ENCODE measurements at places on chromosomes 3 and 15.

GRCh38 chr3:85355572-85355971 lies 396.8 kb downstream of the CADM2 start:
- DNase-seq, result no peak

DNA sequence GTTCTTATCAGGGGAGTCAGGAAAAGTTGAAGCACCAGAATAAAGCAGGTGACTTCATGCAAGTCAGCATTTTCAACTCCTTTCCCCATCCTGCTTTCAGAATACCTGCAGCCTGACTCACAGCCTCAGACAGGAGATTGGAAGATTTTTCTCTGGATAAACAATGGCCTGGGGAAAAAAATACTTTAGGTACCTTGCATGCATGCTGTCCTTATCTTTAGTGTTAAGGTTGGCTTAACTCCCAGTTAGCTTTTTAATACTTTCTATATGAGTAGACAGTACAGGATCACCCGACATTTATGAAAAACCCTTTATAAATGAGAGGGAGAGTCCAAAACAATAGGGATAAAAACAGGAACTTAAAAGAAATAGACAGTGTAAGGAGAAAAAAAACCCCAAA lies 53.6 kb downstream of the PAK2 start:
- DNase-seq, result no peak

- DNase-seq, result no peak
Measured at GRCh38 chr3:178100908-178101307, 435.3 kb upstream of the KCNMB2 start.

- DNase-seq, result no peak
Measured at GRCh38 chr3:105274536-105274935, 92.2 kb upstream of the ALCAM start.

DNA sequence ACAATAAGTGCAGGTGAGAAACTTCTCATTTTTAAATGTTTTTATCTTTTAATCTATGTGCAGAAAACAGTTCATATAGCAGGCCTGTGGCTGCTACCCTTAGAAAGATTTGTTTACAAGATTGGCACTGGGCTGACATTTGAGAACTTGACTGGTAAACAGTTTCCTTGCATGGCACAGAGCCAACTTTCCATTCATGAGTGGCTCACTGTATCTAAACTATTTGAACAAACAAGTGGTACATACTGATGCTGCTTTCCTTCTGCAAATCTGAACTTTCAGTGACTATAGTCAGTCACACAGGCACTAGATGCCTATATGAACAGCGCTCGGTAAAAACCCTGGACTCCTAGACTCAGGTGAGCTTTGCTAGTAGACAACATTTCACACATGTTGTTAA lies 6.3 kb upstream of the GTPBP8 start:
- no peak for DNase-seq

GRCh38 chr3:95939235-95939809 lies 875.1 kb upstream of the EPHA6 start:
- DNase-seq, result no peak

DNA sequence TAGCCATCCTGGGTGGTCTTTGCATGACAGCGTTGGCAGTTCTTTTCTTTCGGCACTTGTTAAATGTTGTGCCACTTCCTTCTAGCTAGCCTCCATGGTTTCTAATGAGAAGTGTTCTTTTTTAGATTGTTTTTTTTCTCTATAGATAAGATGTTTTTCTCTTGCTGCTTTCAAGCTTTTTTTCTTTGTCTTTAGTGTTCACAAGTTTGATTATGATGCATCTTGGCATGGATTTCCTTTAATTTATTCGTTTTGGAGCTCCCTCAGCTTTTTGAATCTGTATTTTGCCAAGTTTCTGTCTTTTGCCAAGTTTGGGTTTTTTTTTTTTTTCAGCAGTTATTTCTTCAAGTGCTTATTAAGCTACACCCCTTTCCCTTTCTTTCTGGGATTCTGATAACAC lies 53.1 kb downstream of the TM2D3 start:
- DNase-seq, result no peak

- DNase-seq, result peak; percentile 70
Measured at GRCh38 chr15:70508561-70509281, 254.6 kb downstream of the UACA start.

- no peak for DNase-seq
Measured at GRCh38 chr3:47128137-47128536, 35.8 kb downstream of the SETD2 start.

GRCh38 chr3:41638381-41638780 lies 323.5 kb downstream of the ULK4 start:
- DNase-seq, result no peak

- no peak for DNase-seq
Measured at GRCh38 chr3:146550743-146551510, 6.5 kb upstream of the PLSCR1 start.

- peak; percentile 13 for DNase-seq
Measured at GRCh38 chr3:124592658-124593441, 137.4 kb upstream of the UMPS start.

GRCh38 chr15:83565553-83566159 lies 88.3 kb upstream of the ADAMTSL3 start:
- DNase-seq, result no peak

GRCh38 chr3:3192286-3192675 lies 12.8 kb upstream of the CRBN start:
- no peak for DNase-seq

GRCh38 chr3:157379525-157380140 lies 57.0 kb upstream of the PTX3 start:
- no peak for DNase-seq
